ENCODE measurements at places on chromosomes 1 and 21.

GRCh38 chr1:34060901-34061415 is 104.1 kb downstream of the CSMD2 start:
- no peak for DNase-seq

GRCh38 chr1:84613026-84613425 is 38.8 kb upstream of the CTBS start:
- no peak for DNase-seq

- DNase-seq, result no peak
Measured at GRCh38 chr1:201715801-201716741, 112.9 kb upstream of the IPO9 start.

GRCh38 chr1:1567891-1568291 is 6.8 kb downstream of the SSU72 start:
- DNase-seq, result no peak

DNA sequence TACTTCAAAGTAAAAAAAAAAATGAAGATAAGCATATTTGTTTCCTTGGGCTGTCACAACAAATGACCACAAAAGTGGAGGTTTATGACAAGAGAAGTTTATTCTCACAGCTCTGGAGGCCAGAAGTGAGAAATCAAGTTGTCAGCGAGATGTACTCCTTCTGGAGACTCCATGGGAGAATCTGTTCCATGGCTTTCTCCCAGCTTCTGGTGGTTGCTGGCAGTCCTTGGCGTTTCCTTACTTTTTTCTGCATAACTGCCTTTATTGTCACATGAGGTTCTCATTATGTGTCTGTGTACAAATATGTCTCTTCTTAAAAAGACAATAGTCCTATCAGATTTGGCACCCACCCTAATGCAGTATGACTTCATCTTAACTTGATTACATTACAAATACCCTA is 398.3 kb downstream of the KCNT2 start:
- DNase-seq, result no peak

GRCh38 chr1:153688276-153688675 is 9.8 kb downstream of the NPR1 start:
- no peak for DNase-seq

GRCh38 chr1:78255383-78255782 is 209.6 kb downstream of the GIPC2 start:
- no peak for DNase-seq

DNA sequence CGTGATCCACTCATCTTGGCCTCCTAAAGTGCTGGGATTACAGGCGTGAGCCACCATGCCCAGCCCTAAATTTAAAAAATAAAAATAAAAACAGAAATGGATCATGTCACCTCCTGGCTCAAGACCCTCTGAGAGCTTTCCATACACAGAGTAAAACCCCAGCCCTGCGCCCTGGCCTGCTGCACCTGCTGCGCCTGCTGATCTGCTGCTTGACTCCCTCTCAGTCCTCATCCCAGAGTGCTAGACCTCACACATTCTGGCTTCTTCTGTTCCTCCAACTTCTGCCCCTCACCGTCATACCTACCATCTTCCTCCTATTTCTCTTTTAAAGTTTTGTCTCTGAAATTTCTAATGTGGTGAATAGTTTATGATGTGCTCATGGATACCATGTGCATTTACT is 42.7 kb upstream of the DIPK1A start:
- no peak for DNase-seq

GRCh38 chr1:65703853-65704252 is 88.8 kb upstream of the PDE4B start:
- DNase-seq, result no peak

DNA sequence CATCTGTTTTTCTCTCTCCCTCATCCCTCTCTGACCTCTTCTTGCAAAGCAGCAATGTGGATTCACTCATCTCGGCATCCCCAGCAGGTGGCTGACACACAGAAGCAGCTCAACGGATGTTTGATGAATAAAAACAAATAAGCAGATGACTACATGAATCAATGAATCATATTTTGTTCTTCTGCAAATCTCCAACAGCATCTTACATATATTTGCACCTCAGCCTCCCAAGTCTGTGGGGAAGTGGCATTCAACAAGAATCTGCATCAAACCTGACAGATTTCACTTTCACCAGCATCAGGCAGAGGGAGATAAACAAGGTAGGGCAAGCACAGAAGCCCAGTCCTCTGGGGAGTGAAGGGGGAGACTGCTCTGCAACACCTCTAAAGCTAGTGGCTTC is 34.0 kb downstream of the CAPN8 start:
- no peak for DNase-seq

DNA sequence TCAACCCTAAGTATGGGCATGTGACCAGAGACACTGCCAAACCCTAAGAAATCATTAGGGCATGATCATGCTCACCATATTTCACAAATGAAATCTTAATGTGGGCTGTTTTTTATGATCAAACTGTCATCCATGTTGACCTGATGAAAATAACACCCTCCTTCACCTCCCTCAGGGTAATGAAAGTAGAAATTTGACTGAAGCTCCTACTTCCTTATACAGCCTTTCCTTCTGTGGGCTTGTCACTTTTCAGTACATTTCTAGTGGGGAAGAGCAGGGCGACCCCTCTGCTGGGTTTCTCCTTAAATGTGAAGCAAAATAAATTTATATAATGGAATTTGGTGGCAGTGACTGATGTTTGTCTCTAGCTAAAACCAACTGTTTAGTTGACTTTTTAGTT is 25.9 kb downstream of the IVNS1ABP start:
- no peak for DNase-seq

DNA sequence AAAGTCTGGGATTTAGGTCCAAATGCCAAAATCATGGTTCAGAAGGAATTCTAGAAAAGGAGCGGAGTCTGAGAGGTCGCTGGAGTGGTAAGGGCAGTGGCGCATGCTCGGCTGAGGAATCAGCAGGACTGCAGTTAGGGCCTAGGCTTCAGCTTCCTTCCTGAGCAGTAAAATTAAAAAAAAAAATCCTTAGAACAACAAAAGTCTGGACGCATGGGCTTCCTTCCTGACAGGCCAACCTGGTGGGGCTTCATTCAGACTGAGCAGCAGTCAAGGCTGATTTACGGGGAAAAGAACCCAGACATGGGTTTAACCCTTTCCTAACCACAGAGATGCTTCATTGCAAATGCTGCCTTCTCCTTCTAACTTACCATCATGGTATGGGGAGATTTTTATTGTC is 17.1 kb downstream of the RNF220 start:
- DNase-seq, result no peak

DNA sequence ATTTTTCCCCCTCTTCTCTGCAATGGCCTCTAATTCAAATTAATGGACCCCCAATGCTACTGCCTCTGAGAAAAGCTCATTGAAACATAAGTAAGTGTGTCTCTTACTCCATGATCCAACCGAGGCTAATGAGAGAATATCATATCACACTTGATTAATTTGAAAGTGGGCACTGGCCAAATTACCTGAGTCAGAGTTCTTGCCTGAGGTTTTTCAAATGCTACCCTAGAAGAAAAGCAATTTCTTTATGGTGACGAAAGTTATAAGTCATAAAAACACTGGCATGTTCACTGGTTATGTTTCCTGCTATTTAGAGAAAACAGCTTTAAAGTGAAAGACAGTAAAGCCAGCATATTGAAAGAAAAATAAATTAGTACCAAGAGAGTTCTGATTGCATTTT is 368.8 kb upstream of the TMPRSS15 start:
- DNase-seq, result no peak

DNA sequence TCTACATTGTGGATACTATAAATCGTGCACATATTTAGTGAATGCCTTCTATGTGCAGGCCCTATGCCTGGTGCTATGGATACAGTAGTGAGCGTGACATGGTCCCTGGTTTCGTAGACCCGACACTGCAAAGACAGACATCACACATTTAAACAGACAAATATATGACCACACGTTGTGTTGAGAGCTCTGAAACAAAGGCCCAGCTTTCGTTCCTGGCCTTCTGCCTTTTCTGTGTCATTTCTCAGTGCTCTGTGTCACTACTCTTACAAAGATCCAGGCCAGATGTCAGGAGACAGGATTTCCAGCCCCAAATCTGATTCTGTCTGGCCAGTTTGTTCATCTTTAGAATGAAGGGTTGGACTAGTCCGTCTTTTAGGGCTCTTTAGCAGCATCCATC is 19.3 kb upstream of the TRABD2B start:
- no peak for DNase-seq

- no peak for DNase-seq
Measured at GRCh38 chr1:205205055-205205454, 6.4 kb downstream of the DSTYK start.

GRCh38 chr1:35062518-35063196 is 16.5 kb upstream of the ZMYM1 start:
- no peak for DNase-seq

- DNase-seq, result no peak
Measured at GRCh38 chr1:101293461-101294051, 56.7 kb downstream of the S1PR1 start.

DNA sequence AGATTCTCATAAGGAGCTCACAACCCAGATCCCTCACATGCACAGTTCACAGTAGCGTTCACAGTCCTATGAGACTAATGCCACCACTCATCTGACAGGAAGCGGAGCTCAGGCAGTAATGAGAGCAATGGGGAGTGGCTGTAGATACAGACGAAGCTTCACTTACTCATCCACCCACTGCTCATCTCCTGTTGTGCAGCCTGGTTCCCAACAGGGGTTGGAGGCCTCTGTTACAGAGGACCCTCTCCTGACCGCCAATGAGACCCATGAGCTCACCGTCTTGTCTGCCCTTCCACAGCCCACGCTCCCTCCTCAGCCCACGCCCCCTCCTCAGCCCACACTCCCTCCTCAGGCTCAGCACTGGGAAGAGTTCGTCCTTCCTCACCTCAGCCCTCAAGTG is 39.6 kb downstream of the RSPH1 start:
- no peak for DNase-seq

- no peak for DNase-seq
Measured at GRCh38 chr21:43657355-43658087, 1.8 kb downstream of the HSF2BP start.

DNA sequence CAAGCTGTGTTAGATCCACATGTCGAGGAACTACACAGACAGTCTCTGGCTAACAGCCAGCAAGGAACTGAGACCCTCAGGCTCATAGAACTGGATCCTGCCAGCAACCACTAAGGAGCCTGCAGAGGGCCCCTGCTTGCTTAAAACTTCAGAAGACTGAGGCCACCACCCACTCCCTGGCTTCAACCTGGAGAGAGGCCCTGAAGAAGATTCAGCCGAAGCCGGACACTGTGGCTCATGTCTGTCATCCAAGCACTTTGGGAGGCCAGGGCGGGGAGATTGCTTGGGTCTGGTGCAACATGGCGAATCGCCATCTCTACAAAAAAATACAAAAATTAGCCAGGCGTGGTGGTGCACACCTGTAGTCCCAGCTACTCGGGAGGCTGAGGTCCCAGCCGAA is 92.6 kb upstream of the TMPRSS2 start:
- peak; percentile 33 for DNase-seq

- peak; percentile 86 for DNase-seq
Measured at GRCh38 chr1:44730741-44731512, at the start of gene RNU5D-1. Gene RNU5D-1, minus strand, starts transcription at chr1:44731170.

DNA sequence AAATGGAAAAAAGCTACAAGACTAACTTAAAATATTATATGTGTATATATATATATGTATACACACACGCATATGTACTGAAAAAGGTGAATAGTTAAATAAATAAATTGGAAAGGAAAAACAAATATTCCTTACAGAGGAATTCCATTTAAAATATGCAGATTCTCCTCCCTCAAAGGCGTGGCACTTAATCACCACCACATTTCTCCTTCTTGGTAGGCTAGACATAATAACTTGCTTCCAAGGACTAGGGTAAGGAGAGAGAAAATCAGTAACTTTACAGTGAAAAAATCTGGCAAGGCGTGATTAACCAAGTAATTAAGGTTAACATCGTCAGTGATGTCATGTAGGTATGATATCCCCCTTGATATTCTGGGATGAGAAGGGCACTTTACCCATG is 84.0 kb upstream of the USP25 start:
- DNase-seq, result no peak
